ENCODE measurements at places on chromosomes 1 and 21. TPM values are rescaled to one million over a fixed set of nuclear protein-coding genes. Genes with fewer than 3 reads are reported as not detected.

The SMIM1 gene
- 0.99 TPM for total RNA-seq

The STYXL2 gene
- total RNA-seq: 0.94 TPM

The SH2D1B gene
- 0.17 TPM for total RNA-seq

The FAM72A gene
- total RNA-seq: 4.5 TPM

The OR2T11 gene
- not detected for total RNA-seq

The FOXD2 gene
- total RNA-seq: 14.3 TPM

The MROH9 gene
- total RNA-seq: 0.06 TPM

The CYP4B1 gene
- total RNA-seq: 0.59 TPM

The SH2D5 gene
- 4.0 TPM for total RNA-seq

The S100A1 gene
- total RNA-seq: 10.2 TPM

The ACTA1 gene
- total RNA-seq: 1.5 TPM

The EFNA3 gene
- 12.3 TPM for total RNA-seq

The SHISA4 gene
- total RNA-seq: 62.3 TPM

The NECTIN4 gene
- not detected for total RNA-seq

Data from spinal cord (tissue), 10 donors.